ENCODE measurements at places on chromosomes 6 and 20.

GRCh38 chr6:120005292-120005976 is 655.9 kb upstream of the MAN1A1 start:
- no peak for DNase-seq

GRCh38 chr6:47276377-47276776 is 33.3 kb downstream of the TNFRSF21 start:
- DNase-seq = no peak

DNA sequence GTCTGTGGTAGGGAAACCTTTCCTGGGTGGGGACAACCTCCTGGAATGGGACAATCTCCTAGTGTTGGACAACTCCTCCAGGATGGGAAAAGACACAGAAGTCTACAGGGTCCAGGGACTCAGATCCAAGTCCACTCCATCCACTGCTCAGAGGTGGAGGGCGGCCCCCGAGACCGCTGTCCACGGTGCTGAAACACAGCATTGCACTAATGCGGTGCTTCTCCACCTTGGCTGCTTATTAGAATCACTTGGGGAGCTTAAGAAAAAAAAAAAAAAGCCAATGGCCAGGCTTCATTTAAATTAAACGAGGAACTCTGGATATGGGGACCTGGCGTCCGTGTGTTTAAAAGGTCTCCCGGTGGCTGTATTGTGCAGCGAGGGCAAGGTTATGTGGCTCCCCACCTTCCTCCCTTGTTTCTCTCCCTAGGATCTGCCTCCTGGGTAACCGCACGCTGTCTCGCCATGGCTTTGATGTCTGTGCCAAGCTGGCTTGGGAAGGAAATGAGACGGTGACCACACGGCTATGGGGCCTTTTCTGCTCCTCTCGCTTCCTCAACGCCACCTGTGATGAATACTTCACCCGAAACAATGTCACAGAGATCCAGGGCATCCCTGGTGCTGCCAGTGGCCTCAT is 12.0 kb downstream of the SLC12A5 start:
- no peak for DNase-seq

GRCh38 chr6:5962794-5963193 is 43.9 kb downstream of the NRN1 start:
- DNase-seq = no peak

DNA sequence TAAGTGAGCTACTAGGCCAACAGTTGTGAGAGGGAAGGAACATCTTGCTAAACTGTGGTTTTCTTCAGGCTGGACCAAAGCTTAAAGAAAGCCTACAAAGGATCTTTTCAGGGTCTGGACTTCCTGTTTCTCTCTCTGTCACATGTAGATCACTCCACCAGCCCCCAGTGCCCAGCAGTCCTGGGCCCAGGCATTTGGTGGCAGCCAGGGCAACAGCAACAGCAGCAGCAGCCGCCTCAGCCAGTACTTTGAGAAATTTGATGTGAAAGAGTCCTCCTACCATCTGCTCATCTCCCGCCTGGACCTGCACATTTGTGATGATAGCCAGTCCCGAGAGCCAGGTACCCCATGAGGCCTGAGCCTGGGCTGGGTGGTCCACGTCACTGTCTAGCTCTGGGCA is 44.1 kb downstream of the BLTP3A start:
- no peak for DNase-seq

DNA sequence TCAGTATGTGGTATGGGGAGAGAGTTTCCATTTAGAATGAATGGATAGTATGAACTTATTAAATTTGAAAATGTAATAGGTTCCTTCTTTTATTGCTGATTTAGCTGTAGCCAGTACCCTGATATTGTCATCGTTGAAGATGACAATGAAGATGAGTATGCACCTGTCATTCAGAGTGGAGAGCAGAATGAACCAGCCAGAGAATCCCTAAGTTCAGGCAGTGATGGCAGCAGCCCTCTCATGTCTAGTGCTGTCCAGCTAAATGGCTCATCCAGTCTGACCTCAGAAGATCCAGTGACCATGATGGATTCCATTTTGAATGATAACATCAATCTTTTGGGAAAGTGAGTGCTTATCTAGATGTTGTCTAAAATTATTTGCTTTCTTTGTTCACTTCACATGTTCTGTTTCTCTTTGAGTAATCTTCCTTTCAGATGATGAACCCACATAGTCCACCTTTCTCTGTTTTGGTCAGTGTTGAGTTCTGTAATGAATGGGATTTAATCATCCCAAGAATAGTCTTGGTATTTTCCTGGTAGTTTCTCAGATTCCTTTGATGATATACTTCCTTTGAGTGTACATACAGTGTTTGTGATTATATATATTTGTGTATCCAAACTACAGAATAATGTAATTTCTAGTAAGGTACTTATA is 23.3 kb downstream of the HSF2 start:
- no peak for DNase-seq

- DNase-seq = no peak
Observed at GRCh38 chr6:151412909-151413308, 21.6 kb upstream of the ZBTB2 start.

- no peak for DNase-seq
Observed at GRCh38 chr20:21513181-21513663, 642 bp downstream of the NKX2-2 start.

GRCh38 chr6:27679308-27679963 is 206.5 kb upstream of the ZNF184 start:
- no peak for DNase-seq

DNA sequence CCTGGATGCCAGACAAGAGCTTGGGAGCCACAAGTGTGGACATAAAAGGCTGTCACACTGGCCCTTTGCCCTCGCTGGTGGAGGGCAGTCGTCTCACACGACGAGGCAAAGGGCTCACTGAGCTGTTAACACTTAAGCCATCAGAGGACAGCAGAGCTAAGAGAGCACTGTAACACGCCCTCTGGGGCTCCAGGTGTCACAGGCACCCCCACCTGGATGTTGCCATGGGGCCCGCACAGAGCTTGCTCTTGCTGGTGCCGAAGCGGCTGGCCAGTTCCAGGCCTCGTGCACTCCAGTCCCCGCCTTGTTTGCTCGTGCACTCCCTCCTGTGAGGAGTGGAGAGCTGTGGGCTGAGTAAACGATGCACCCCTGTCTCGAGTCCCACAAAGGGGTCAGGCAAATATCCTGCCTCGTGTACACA is 37.4 kb downstream of the SLC35D3 start:
- DNase-seq = no peak

GRCh38 chr6:117483004-117483644 is 650 bp downstream of the DCBLD1 start:
- no peak for DNase-seq

GRCh38 chr6:40992746-40993145 is 46.3 kb downstream of the UNC5CL start:
- no peak for DNase-seq

- no peak for DNase-seq
Observed at GRCh38 chr20:39674842-39675241, 712.7 kb downstream of the DHX35 start.

- DNase-seq = no peak
Observed at GRCh38 chr6:30840084-30840934, 44.0 kb upstream of the DDR1 start.

- DNase-seq = no peak
Observed at GRCh38 chr6:134307075-134307474, 10.8 kb downstream of the SGK1 start.

DNA sequence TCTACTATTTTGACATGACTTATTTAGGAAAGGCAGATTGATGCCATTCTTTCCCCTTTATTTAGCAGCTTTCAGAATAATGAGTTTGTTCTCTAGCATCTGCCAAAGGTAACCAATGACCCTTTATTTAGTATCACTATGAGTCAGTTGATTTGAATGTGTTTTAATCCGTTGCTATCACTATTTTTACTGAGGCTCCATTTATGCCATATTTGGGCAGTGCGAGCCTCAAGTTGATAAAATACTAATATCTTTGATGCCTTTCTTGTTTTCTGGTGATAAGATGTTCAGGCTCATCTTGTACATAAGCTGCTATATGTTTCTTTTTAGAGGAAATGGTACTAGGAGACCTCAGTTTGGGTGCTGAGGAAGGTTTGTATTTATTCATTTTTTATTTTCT is 15.6 kb upstream of the NOTCH4 start:
- no peak for DNase-seq

GRCh38 chr6:55941702-55942101 is 66.3 kb upstream of the BMP5 start:
- no peak for DNase-seq
